Thymus (tissue), 14 donors: ENCODE measurements at places on chromosomes 7 and 10. TPM values are rescaled to one million over a fixed set of nuclear protein-coding genes. Genes with fewer than 3 reads are reported as not detected.

DNA sequence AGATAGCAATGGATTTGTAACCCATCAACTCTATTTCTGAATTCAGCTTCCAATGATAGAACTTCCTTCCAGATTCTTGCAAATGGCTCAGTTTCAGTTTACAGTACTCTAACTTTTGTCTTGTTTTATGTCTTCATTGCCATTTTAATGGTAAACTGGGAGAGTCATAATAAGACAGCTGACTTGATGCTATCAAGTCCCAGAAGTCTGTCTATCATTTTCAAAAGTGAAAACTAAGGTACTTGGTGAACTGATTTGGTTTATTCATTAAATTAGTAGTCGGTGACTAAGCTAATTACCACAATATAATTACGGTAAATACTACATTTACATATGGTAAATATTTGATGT is 25.0 kb downstream of the RTKN2 start:
- no peak for DNase-seq

- DNase-seq, result no peak
Measured at GRCh38 chr10:93261961-93262610, 188.4 kb downstream of the CYP26A1 start.

Gene BEND7
- total RNA-seq, result 0.66 TPM

Gene SEMA4G
- 0.24 TPM for total RNA-seq

Gene SAP25
- 7.7 TPM for total RNA-seq

- no peak for DNase-seq
Measured at GRCh38 chr7:48042636-48043035, 7.3 kb downstream of the C7orf57 start.

DNA sequence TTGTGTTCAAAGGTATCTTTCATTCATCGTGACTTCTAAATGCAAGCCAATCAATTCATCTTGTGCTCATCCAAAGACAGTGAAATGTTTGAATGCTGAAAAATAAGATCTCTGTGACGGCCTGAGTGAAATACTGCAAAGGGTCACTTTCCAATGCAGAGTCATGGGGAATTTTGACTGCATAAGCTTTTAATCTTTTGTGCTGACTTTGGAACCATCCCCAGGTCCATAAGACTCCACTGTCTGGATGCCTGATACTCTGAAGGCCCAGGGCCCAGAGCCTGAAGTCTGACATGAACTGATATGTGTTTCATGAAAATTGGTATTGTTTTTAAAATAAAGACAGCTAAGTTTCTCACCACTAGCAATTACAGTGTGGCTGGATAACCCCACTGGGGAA is 39.0 kb downstream of the PPP1R3C start:
- DNase-seq, result no peak

GRCh38 chr10:6593241-6593671 is 13.2 kb upstream of the PRKCQ start:
- no peak for DNase-seq

GRCh38 chr10:62749093-62749683 is 55.3 kb upstream of the ADO start:
- no peak for DNase-seq

Gene EPHB6
- total RNA-seq, result 75.6 TPM

DNA sequence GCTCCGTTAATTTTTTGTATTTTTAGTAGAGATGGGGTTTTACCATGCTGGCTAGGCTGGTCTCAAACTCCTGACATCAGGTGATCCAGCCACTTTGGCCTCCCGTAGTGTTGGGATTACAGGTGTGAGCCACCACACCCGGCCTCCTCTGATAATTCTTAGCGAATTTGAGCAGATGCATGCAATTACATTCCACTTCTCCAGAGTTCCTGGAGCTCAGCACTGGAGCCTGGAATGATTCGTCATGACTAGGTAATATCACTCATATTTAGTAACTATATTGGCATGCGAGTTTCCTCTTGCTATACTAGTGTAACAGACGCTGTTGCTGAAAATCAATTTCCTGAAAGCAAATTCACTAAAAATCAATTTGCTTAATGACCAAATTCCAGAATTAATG is 86.8 kb downstream of the MKX start:
- DNase-seq, result no peak

GRCh38 chr7:50653126-50653864 is 88.1 kb upstream of the DDC start:
- no peak for DNase-seq

GRCh38 chr10:108757946-108758345 is 1165.4 kb downstream of the XPNPEP1 start:
- DNase-seq, result no peak

GRCh38 chr10:59107147-59107546 is 69.3 kb upstream of the PHYHIPL start:
- DNase-seq, result no peak

Gene OR13A1
- 0.28 TPM for total RNA-seq

DNA sequence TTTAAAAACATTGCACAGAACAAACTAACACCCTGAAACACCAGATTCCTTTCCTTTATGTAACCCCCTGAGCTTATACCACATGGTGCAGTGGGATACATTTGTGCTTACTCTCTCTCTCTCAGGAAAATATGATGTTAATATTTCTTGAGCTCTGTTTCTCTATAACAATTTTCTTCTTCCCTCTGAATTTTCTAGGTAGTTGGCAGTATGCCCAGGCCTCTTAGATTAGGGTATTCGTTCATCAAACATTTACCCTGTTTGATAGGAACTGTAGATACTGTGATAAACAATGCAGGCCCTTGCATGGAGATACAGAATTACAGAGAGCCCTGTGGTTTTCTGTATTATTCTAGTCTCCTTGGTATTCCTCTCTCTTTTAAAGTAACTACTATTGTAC is 567.8 kb downstream of the IPMK start:
- DNase-seq, result no peak

GRCh38 chr10:132701099-132701845 is 84.7 kb downstream of the NKX6-2 start:
- DNase-seq, result no peak

DNA sequence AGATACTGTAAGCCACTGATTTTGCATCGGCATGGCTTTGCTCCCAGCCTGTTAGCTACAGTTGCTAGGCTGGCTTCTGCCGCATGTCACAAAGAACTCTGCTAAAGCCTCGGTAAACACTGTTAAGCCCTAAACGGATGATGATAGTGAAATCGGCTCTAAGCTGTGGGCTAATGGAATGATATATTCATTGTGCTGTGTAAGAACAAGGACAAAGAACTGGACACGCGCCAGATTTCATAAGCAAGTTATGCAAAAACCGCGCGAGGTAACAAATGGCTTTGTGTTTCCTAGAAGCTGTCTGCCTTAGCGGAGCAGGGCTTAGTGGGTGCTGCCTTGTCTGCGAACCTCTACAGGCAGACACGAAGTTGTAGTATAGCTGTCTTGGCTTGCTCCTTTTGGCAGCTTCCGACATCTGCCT is 331.3 kb upstream of the COBL start:
- DNase-seq, result no peak

DNA sequence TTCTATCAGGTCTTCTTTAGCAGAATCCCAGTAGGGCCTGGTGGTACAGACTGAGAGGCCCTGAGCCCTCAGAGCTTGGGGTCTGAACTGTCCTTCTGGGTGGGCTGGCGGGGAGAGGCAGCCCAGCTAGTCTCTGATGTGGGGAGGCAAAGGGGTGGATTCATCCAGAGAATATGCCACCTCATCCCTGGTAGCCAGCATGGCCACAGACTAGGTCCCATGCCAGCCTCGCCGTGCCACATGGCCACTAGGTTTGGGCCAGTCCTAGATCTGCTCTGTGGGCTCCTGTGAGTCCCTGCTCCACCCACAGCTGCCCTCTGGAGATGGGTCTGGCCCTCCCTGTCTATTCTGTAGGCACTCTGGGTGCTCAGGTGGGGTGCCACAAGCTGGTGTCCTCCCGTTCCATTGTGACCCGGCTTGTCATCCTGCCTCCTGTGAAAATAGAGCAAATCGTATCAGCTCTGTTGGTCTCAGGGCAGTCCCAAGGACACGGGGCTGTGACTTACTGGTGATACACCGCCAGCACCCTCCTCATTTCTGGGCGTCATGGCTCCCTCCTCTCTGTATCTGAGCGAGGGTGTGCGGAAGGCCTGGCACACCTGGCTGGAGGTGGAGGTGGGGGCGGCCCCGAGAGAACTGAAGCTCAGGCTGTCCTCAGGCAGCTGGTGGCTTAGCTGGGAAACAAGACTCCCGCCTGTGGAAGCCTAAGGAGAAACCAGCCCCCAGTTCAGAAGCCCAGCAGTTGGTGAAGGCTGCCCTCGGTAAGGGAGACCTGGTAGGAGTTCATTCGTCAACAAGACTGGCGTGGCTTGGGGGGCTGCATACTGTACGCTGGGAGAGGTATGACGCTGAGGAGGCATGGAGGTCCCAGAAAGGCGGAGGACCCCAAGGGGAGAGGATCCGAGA is 33.3 kb downstream of the UNC5B start:
- no peak for DNase-seq

DNA sequence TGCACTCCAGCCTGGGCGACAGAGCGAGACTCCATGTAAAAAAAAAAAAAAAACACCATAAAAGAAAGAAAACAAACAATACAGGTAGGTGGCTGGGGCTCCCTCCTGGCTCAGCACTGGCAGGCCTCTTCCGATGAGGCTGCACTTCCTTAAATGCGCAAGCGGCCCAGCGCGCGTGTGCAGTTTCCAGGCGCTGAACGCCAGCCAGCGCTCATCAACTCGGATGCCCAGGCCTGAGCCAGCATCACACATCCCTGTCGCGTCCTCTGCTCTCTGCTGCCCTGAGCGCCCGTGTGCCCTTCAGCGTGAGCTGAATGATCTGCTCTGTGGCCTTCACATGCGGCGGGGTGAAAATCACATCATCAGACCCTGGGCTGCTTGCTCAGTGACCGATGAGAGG is 31.8 kb downstream of the NUDT1 start:
- DNase-seq, result no peak

DNA sequence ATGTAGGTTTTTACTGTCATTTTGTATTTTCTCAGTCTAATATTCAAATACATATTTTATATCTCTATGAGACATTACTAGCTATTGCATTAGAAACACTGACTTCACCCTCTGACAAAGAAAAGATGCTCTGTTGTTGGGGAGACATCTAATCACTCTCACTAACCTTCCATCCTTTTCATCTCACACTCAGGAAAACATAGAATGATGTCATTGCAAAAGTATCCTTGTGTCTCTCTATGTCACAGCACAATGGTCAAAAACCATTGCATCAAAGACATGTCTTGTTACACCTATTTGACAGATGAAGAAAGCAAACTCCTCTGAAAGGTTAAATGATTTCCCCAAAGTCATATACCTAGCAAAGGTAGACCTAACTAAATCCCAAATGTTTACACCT is 231.3 kb upstream of the PTN start:
- DNase-seq, result no peak

DNA sequence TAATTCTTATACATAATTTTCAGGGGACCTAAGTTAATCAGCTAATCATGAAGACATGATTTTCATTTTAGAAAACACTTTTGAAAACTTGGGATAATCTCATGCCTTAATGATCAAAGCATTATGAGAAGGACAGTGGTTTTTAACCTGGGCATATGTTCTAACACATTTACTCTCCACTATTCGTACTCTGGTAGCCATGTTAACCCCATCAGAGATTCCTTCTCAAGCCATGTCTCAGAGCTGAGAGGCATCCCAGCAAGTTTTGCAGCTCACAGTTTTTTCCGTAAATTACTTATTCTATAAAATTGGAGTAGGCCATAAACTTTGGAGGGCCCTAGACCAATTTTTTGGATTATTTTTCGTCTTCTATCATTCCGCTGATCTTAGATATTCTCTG is 15.7 kb downstream of the AKR1C1 start:
- no peak for DNase-seq

DNA sequence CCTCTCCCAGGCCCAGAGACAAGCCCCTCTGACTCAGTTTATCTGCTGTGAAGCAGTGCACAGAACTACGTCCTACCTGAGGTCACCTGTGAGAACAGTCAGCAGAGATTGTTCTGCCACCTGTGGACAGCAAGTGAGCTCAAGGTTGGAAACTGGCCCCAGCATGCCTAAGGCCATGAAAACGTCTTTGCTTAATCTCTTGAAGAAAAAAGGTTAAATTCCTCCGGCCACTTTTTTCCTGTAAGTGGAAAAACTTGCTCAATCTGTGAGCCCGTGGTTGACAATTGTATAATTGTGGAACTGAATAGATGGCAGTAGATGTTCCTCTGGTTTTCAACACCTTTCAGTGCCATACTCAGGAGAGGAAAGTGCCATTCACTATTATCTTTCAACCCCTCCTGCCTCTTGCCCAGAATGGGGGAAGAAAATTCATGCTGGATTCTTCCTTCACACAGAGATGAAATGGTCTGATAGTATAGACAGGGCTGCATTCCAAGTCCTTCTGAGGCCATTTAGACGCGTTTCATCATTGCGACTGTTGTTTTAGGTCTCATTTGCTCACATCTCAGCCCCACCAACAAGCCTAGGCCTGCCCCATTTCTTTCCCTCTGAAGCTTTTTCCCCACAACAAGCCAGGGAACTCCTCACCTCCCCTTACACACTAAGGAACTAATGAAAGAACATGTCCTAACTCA is 292.9 kb downstream of the FZD1 start:
- DNase-seq, result peak; percentile 9

Gene SMKR1
- 0.52 TPM for total RNA-seq

GRCh38 chr7:92631067-92631849 is 41.1 kb upstream of the FAM133B start:
- no peak for DNase-seq

Gene C7orf57
- total RNA-seq, result 0.05 TPM

DNA sequence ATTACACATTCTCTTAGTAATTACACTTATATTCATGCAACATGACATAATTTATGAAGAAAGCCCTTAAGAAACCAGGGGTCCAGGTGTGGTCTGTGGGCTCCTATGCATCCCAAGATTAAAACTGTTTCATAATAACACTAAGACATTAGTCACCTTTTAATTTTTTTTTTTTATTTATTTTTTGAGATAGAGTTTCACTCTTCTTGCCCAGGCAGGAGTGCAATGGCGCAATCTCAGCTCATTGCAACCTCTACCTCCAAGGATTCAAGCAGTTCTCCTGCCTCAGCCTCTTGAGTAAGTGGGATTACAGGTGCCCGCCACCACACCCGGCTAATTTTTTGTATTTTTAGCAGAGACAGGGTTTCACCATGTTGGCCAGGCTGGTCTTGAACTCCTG is 12.5 kb downstream of the GDI2 start:
- no peak for DNase-seq

Gene ABCB1
- 6.7 TPM for total RNA-seq

Gene PLEKHS1
- total RNA-seq, result under 0.01 TPM

GRCh38 chr10:98414932-98415730 is at the start of gene PYROXD2:
TSS of gene PYROXD2 (minus strand) at chr10:98415182. CDS start at chr10:98415135, 47 bp downstream.
- peak; percentile 29 for DNase-seq

Gene ZNF804B
- total RNA-seq, result not detected

Gene SPOCK2
- total RNA-seq, result 91.6 TPM

- no peak for DNase-seq
Measured at GRCh38 chr7:106485031-106485551, 175.9 kb downstream of the CCDC71L start.
